PC-3 (cell line): ENCODE measurements at places on chromosomes 11 and 22.

GRCh38 chr22:48758881-48759875, 1068.5 kb downstream of the BRD1 start:
- no peak for DNase-seq

DNA sequence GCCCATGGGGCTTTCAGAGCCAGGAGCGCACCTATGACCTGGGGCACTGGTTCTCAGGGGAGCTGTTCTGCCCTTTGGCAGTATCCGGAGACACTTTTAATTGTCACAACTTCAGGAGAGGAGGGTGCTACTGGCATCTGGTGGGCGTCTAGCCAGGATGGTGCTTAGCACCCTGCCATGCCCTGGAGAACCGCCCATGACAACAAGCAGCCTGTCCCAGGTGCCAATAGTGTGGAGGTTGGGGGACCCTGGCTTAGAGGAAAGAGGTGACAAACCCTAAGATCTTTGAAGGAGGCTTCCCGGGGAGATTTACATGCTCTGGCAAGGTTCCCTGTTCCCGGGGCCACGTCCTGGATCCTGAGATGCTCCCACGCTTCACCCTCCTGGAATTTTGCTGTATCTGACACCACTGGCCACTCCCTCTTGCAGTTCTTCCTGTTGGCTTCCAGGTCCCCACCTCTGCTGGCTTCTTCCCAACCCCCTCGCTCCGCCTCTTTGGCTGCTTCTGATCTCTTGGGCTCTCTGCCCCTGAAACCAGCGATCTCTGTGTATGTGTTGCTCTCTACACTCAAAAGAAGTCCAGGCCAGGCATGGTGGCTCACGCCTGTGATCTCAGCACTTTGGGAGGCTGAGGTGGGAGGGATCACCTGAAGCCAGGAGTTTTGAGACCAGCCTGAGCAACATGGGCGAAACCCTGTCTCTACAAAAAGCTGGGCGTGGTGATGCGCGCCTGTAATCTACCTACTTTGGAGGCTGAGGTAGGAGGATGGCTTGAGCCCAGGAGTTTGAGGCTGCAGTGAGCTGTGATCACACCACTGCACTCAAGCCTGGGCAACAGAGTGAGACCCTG, 31.1 kb downstream of the FADS3 start:
- DNase-seq = peak; percentile 20

DNA sequence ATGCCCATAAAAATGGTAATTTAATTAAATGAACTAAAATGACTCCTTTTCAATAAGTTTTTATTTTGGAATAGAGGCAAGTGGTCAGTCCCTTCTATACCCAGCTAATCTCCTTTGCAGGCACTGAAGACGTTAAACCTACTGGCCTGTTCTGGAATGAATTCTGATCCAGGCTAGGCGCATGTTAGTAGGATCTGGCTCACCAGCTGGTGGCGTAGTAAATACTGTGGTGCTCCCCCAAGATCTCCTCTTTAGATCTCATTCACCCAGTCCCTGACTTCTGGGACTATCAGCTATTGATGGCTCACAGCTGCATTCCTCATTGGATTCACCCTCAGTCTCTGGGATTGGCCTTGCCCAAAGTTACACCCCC, 173.7 kb upstream of the DDI1 start:
- DNase-seq = no peak

- peak; percentile 64 for DNase-seq
Measured at GRCh38 chr11:105553025-105553424, 56.8 kb upstream of the GRIA4 start.

GRCh38 chr11:64553554-64554201, 37.3 kb upstream of the SLC22A12 start:
- DNase-seq = peak; percentile 65

- DNase-seq = peak; percentile 47
Measured at GRCh38 chr11:20337526-20338154, 25.9 kb upstream of the HTATIP2 start.

GRCh38 chr22:23796461-23796860, 9.7 kb downstream of the SMARCB1 start:
- DNase-seq = no peak

GRCh38 chr11:113152500-113152899, 161.9 kb upstream of the TTC12 start:
- DNase-seq = no peak

DNA sequence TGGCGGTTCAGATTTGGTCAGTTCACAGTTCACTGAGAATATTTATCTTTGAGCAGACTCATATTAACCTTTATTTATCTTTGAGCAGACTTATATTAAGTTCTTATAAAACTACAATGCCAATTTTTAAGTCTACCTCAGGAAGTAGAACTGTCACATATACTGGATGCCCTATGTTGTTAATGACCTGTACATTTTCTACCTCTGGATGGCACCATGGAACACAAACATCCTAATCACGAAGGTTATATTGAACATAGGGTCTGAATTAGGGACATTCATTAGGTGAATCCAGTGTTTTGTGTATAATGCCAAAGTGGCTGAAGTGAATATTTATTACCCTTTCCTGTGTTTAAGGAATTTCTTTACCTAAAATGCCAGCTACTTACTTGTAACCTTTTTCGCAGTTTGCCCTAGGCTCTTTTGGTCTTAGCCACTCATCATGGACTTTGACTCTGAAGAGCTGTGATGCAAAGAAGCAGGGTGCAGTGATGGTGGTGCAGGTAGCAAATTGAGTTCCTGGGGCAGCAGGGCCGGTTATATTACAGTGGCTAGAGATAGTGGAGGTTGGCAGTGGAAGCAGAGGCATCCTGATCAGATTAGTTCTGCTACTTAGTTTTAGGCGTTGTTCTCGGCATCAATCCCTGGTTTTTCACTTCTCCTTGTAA, 71.8 kb downstream of the STIM1 start:
- no peak for DNase-seq

DNA sequence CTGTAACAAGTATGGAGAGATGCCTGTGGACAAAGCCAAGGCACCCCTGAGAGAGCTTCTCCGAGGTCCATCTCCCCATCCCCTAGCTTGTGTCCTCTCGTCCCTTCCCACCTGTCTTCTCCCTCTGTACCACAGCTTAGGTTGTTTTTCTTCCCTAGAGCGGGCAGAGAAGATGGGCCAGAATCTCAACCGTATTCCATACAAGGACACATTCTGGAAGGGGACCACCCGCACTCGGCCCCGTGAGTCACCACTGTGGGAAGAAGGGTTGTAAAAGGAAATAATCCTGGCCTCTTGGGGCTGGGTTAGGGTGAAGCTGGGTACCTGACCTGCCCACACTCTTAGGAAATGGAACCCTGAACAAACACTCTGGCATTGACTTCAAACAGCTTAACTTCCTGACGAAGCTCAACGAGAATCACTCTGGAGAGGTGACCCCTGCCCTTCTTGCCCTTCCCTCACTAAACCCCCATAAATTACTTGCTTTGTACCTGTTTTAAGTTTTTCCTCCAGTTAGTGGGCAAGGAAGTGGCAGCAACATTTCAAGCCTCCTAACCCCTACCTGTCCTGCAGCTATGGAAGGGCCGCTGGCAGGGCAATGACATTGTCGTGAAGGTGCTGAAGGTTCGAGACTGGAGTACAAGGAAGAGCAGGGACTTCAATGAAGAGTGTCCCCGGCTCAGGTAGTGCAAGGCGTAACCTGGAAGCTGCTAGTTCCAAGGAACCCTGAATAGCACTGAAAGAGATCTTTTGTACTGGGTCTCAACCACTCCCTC, 3.1 kb downstream of the TAF10 start:
- no peak for DNase-seq

DNA sequence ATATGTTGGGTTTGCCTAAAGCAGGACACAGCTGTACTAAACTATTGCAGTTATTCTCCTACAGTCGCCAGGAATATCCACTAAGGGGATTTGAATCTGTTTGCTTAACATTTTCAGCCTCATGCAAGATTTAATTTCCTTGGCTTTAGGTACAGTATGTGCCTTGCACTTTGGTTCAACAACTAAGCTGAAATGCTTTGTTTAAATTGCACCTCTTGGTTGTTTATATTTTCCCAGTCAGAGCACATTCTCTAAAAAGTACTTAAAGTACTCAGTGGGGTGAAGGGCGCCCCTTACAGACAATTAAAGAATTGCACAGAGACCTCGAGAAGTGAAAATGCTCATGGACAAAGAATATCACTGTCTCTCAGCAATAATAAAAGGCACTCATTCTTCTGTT, 107.8 kb upstream of the MTNR1B start:
- no peak for DNase-seq

DNA sequence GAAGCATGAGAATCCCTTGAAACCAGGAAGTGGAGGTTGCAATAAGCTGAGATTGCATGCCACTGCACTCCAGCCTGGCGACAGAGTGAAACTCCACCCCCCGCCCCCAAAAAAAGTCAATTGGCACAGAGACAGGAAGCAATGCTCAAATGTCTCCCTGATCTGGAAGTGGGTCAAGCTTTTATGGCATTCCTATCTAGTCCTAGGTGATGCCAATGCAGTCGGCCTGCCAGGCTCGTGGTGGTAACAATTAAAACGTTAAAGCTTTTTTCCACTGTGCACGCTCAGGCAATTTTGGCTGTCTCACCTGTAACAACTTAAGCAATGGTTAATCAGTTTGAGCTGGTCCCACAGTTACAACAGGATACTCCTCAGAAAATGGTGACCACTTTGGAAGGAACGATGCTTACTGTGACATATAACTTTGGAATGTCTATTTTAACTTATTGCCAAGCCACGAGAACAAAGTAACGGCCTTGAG, 18.9 kb upstream of the PISD start:
- DNase-seq = peak; percentile 48

GRCh38 chr22:24583221-24584165, 9.4 kb downstream of the LRRC75B start:
- no peak for DNase-seq

DNA sequence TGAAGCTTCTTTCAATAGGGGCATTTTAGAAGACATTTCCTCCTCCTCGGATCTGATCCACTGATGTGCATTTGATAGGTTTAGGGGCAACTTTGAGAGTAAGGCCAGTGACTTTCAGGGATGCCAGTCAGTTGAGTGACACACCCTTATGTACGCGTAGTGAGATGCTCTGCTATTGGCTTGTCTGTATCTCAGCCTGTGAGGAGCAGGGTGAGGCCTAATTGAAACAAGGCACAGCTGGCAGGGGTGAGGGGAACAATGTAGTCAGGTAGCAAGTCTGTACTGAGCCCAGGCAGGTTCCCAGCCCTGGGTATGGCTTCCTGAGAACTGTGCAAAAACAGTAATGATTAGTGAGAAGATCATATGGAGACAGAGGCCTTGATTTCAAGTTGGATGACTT, 61.5 kb downstream of the STIM1 start:
- DNase-seq = no peak

DNA sequence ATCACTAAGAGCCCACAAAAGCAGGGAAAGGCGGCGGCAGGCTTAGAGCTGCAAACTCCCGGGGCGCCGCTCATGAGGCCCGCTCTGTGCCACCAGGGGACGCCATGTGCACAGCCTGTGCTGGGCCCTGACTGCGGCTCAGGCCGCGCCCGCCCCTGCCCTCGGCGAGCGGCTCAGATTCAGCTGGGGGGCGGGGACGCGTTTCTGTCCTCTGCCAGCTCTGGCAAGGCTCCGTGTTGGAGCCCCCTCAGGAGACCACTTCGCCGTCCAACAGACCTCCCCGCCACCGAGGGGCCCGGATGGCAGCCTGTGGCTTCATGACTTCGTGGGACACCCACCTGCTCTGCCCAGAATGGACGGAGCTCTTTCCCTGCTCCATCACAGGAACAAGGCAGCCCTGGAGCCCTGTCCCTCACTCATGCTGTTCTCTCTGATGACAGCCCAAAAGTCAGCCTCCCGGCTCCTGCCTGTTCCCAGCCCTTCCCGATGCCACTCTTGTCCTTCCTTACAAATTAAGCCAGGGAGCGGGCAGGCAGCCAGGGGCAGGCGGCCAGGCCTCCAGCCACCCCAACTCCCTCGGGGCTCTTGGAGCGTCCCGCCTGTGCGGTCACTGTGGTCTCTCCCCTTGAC, 69.1 kb downstream of the NAT10 start:
- peak; percentile 76 for DNase-seq

GRCh38 chr11:129077191-129077590, 114.9 kb downstream of the ARHGAP32 start:
- DNase-seq = no peak

DNA sequence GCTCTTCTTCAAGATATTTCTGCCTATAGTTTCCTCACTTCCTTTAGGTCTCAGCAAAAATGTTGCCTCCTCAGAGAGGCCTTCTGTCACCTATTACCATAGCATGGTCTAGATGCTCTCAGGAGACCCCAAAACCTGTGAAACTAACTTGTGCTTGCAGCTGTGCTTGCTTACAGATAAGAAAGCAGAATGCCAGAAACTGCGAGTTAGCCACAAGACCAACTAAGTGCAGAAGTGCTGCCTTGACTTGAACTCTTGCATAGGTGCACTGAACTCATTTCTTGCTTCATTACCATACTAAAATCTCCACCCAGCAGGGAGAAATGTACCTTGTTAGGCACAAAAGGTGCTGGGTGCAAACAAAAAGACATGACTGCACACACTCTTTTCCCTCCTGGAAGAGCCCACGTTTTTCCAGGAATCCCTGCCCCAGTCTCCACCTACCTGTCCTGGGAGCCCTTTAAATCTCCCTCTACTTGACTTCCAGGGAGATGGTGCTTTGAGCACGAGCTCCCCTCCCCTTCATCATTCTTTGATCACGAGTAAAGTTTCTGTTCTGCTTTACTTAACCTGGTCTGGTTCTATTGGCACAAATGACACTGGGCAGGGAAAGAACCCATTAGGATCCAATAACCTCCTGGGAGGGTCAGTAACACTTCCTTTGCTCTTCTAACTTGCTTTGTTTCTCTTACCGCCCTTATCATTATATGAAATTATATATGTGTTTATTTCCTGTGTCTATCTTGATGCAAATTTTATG, 137.7 kb upstream of the DDI1 start:
- DNase-seq = no peak

- peak; percentile 25 for DNase-seq
Measured at GRCh38 chr11:61489833-61490721, 18.5 kb upstream of the LRRC10B start.

DNA sequence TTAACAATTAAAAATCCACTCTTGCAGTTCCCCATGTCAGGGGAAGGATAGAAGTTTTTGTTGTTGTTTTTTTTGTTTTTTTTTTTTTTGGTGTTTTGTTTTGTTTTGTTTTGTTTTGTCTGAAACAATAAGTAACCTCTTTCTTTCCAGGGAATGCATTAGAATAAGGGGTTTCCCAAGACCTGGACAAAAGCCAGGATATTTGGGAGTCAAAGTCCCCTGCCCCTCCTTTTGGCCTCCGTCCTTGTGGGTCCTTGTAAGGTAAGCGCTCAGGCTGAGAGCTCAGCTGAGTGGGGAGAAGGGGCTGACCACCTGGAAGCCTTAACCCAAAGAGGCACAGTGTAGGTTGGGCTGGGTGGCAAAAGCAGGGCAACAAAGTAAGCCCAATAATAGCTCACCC, 515.4 kb downstream of the SOX6 start:
- no peak for DNase-seq

DNA sequence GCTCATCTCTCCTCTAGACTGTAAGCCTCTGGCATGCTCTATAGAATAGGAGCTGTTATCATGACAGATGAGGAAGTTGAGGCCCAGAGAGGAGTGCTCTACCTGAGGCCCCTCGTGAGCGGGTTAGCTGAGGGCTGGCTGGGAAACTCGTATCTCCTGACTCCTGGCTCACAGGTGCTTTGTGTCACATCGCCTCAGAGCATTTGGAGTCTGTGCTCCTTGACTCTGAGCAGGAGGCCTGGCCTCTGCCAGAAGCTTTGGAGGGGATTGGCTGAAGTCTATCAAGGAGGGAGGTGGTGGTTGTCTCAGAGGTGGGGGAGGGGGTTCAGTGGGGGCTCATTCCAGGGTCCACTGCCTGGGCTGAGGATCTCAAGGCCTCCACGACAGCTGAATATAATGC, 7.4 kb downstream of the KCNC1 start:
- DNase-seq = no peak
